Tibial artery (tissue), 4 donors: ENCODE measurements at places on chromosomes 1 and 21.

GRCh38 chr1:203422656-203423055, 53.0 kb upstream of the PRELP start:
- no peaks in the 10 kb centered on the region for H3K27me3 ChIP-seq
- no peak for DNase-seq
- H3K4me1 ChIP-seq, result no peaks in the 10 kb centered on the region

DNA sequence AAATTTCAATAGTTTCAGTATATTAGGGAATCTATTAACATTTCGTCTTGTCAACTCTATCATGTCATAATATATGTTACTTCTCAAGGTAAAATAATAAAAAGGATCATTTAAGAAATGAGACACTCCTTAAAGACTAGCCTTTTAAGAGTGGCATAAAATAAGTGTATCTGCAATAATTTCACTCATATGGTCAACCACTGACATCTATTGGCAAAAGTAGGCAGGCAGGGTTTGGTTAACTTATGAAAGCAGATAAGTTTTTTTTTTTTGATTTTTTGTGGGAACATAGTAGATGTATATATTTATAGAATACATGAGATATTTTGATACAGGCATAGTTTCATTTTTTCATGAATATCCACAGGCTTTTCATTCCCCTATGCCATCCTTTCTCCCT, 5.5 kb upstream of the RGS21 start:
- H3K4me1 ChIP-seq, result no peaks in the 10 kb centered on the region
- H3K36me3 ChIP-seq, result no peaks in the 10 kb centered on the region
- no peak overlapping the region for H3K27ac ChIP-seq
- H3K4me3 ChIP-seq, result no peak overlapping the region

DNA sequence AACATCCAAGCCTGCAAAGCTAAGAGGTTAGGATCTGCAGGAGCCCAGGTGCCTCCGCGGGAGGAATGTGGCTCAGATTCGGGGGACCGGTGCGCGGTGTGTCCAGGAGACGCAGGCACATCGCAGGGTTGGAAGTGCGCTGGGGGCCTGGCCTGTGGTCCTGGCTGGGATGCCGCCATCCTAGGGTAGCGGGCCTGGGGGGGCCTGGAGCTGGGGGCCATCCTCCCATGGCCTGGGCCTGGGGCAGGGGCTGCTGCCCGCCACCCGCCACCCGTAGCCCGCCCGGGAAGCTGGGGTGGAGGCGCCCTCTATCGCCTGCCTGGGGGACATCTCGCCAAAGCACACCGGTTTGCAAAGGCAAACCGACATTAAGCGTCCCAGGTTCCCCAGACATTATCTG, 170.6 kb upstream of the ARHGEF16 start:
- H3K27me3 ChIP-seq, result no peaks in the 10 kb centered on the region
- H3K4me1 ChIP-seq, result peaks cover 31% of the 10 kb centered on the region
- H3K27ac ChIP-seq, result peak overlapping the region; percentile 41
- H3K36me3 ChIP-seq, result no peaks in the 10 kb centered on the region
- H3K4me3 ChIP-seq, result peak overlapping the region; percentile 0

GRCh38 chr1:90339811-90340210, 344.9 kb downstream of the ZNF326 start:
- H3K27me3 ChIP-seq, result no peaks in the 10 kb centered on the region
- no peak overlapping the region for H3K4me3 ChIP-seq
- H3K36me3 ChIP-seq, result no peaks in the 10 kb centered on the region
- no peak overlapping the region for H3K27ac ChIP-seq
- DNase-seq, result no peak

DNA sequence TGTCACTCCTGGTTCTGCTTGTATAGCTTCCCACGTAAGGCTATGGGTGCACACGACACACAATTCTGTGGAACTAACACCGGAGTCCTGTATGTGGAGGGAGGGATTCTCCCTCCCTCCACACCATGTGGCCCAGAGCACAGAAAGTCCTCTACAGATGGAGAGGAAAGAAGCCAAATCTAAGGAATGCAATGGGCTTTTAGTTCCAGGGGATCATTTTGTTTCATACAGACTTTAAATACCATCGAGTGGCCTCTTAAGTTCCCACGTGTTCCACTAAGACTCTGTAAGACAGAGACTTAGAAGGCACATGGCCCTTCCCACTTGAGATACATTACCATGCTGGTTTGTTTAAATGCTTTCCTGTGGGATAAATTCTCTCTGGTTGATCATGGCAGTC, 156.0 kb downstream of the TGFB2 start:
- no peaks in the 10 kb centered on the region for H3K27me3 ChIP-seq
- no peak for DNase-seq
- H3K4me1 ChIP-seq, result peaks cover 21% of the 10 kb centered on the region
- H3K4me3 ChIP-seq, result no peak overlapping the region
- H3K27ac ChIP-seq, result peak overlapping the region; percentile 20
- H3K36me3 ChIP-seq, result no peaks in the 10 kb centered on the region

- no peaks in the 10 kb centered on the region for H3K36me3 ChIP-seq
- DNase-seq, result no peak
- no peaks in the 10 kb centered on the region for H3K4me1 ChIP-seq
- H3K27me3 ChIP-seq, result no peaks in the 10 kb centered on the region
Measured at GRCh38 chr1:37425221-37425620, 49.2 kb upstream of the ZC3H12A start.

- no peak for DNase-seq
- no peaks in the 10 kb centered on the region for H3K27me3 ChIP-seq
- no peaks in the 10 kb centered on the region for H3K36me3 ChIP-seq
- H3K27ac ChIP-seq, result no peak overlapping the region
- no peaks in the 10 kb centered on the region for H3K4me1 ChIP-seq
Measured at GRCh38 chr1:210415846-210416448, 87.2 kb downstream of the HHAT start.
